ENCODE measurements at places on chromosomes 13 and 19.

DNA sequence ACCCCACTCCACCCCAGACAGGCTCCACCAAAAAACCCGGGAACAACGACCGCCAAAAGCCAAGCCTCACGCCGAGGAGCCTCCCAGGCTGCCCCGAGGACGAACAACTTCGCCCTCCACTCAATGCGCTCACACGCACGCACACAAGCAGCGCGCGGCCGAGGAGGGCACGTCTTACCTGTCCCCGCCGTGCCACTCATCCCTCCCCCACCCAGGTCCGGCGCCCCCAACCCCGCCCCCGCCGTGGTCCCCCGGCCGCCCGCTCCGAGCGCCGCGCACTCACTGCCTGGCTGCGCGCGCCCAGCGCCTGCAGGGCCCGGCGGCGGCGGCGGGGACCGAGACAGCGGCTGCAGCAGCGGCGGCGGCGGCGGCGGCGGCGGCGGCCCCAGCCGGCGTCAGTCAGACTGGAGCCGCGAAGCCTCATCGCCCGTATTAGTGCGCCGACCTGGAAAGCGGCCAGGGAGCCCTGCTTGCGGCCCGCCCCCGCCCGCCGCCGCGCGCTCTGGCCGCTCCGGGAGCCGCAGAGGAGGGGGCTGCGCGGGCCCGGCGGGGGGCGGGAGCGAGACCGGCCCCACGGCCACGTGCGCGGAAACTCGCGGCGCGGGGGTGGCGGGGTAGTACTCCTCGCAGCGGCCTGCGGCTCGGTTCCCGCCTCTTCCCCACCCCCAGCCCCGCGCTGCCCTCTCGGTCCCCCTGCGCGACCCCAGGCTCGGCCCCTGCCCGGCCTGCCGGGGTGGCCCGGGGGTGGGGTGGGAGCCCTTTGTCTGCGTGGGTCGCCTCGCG, at the start of gene SMAD9:
TSS of gene SMAD9 (minus strand) at position 406 of the 783 bp plus-strand sequence. CDS start 40,549 bp downstream, outside the sequence.
- DNase-seq = no peak

- peak; percentile 56 for DNase-seq
Measured at GRCh38 chr19:10538204-10538983, 5.3 kb upstream of the ATG4D start.

DNA sequence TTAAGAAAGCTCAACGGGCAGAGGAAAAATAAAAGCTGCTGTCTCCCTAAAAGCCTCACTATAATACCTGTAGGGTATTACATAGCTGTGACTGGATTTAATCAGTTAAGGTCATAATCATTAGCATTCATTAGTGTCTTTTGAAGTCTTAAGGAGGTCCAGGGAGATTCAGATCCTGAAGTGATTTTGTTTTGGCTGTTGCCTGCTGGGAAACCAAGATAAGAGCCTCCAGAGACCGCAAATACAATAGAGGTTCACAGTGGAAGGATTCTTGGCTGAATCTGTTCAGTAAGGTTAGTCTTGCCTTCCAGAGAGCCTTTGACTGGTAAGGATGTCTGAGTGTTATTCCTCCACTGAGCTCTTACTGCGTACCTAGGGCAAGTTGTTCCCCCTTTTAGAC, 54.0 kb upstream of the TNFRSF19 start:
- DNase-seq = no peak

DNA sequence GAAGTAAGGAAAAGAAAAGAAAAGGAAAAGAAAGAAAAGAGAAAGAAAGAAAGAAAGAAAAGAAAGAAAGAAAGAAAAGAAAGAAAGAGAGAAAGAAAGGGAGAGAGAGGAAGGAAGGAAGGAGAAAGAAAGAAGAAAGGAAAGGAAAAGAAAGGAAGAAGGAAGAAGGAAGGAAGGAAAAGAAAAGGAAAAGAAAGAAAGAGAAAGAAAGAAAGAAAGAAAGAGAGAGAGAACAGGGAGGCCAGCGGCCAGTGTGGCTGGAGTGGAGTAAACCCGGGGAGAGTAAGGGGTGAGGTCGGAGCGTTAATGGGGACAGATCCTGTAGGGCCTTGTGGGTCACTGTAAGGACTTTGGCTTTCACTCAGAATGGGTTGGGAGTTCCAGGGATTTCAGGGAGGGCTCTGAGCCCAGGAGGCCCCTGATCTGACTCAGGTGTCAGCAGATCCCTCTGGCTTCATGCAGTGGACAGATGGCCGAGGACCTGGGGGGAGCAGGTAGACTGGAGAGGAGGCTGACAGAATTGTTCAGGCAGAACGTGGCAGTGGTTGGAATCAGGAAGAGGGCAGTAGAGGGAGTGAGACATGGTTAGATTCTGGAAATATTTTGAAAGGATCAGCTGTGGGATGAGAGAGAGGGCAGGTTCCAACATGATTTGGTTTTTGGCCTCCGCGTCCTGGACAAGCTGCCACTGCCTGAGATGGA, 19.8 kb upstream of the FXYD3 start:
- no peak for DNase-seq

- DNase-seq = no peak
Measured at GRCh38 chr13:37681281-37682032, 82.9 kb upstream of the POSTN start.

- no peak for DNase-seq
Measured at GRCh38 chr19:34681478-34681877, 4.0 kb downstream of the ZNF302 start.

DNA sequence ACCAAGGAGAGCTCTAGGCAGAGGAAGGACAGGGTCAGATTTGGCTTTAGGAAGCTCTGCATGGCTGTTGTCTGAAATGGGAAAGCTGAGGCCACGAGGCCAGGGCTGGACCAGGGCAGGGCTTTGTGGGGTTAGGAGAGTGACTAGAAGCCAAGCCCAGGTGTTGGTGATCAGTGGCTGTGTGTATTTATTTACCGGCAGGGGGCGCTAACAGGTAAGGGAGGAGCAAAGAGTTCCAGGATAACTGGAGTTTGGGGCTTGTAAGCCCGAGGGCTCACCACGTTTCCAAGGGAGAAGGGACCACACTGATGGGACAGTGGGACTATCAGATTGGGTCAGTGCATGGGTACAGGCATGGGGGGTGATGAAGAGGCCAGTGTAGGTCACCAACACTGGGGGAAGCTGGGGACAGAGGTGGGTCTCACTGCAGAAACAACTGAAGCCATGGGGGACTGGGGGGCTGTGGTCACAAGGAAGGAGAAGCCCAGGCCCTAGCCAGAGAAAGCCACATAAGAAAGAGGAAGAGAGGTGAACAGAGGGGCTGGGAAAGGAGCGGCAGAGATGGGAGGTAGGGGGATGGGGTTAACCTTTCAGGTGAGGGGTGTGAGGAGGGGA, 3.9 kb downstream of the TMEM147 start:
- peak; percentile 30 for DNase-seq

DNA sequence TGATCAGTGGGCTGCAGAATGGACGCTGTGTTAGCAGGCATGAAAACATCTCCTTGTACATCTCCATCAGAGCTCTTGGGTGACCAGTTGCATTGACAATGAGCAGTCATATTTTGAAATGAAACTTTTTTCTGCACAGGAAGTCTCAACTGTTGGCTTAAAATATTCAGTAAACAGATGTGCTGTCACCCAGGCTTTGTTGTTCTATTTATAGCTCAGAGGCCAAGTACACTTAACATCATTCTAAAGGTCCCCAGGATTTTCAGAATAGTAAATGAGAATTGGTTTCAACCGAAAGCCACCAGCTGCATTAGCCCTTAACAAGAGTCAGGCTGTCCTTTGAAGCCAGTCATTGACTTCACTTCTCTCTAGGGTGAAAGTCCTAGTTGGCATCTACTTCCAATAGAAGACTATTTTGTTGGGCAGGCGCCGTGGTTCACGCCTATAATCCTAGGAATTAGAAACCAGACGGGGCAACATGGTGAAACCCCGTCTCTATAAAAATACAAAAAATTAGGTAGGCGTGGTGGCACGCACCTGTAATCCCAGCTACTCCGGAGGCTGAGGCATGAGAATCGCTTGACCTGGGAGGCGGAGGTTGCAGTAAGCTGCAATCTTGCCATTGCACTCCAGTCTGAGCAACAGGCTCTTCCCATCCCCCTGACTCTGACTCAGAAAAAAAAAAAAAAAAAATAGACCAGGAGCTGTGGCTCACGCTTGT, 7.9 kb upstream of the PDE4A start:
- DNase-seq = peak; percentile 32

- DNase-seq = no peak
Measured at GRCh38 chr13:107961849-107962608, 253.3 kb downstream of the LIG4 start.

DNA sequence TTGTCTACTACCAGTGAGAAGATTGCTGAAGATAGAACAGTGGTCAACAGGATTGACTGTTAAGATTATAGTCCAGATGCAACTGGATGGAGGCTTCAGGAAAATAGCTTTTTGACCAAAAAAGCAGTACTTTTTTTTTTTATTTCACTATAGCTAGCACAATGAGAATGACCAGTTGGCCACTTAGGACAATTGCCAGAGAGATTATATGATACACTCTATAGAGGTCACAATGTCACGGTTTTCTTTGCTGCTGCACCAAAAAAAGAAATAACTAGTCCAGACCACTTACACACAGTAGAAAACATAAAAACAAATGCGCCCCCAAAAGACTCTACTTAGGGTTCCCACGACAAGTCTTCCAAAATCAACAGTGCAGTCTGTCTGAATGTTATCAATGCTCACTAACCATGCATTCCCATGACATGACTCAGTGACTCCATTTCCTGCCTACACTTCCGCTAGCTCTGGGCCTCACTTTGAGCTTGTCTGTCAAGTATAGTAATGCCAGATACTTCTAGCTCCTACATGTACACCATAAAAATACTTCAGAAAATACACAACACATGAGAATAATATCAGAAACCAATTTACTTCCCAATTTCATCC, 209.1 kb upstream of the STARD13 start:
- DNase-seq = no peak

GRCh38 chr19:54137699-54138488, at the start of gene CNOT3:
CNOT3 (plus strand) TSS chr19:54137762; CDS start chr19:54142979, 5,217 bp downstream.
- DNase-seq = no peak

DNA sequence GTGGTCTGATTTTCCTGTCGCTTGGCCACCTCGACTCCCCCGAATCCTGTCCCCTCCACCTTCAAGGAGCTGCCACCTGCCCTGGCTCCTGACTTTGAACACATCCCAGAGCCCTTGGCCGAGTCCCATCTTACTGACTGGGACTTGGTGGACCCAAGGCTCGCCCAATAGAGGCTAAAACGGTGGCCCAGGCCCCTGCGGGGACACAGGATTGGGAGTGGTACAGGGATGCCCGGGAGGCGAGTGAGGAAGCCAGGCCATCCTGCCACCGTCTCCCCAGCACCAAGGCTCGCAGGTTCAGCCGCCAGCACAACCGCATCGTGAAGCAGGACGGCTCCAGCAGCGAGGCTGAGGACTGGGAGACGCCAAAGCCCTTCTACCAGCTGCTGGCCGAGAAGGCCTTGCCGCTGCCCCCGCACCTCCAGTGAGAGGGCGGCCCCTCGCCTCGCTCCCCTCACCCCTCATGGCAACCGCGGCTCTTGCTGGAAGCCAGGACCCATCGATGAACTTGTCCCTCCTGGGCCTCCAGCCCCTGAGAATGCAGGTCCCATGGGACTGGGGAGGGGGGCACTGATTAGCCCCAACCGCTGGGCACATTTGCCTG, 5.3 kb downstream of the SIX5 start:
- no peak for DNase-seq

GRCh38 chr13:111046590-111047141, 68.4 kb upstream of the ARHGEF7 start:
- peak; percentile 7 for DNase-seq

DNA sequence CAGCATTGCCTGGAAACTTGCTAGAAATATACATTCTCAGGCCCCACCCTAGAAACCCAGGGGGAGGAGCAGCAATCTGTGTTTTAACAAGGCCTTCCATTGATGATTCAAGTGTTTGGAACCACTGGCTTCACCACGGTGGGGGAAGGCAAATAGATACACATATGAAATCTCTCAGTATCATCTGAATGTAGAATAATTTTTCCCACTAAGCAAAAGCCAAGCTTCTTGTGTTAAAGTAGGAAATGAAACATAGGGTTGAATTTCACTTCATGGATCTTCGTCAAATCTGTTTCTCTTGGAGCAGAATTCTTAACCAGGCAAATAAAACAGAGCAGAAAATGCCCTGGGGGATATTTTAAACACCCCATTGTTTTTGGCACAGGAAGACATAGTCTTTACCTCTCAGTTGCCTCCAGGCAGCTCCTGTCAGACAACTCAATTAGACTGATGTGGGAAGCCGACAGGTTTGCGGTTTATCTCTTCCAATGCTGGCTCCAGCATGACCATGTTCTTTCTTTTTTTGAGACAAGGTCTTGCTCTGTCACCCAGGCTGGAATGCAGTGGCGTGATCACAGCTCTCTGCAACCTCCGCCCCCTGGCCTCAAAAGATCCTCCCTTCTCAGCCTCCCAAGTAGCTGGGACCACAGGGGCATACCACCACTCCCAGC, 213.0 kb downstream of the FOXO1 start:
- no peak for DNase-seq

DNA sequence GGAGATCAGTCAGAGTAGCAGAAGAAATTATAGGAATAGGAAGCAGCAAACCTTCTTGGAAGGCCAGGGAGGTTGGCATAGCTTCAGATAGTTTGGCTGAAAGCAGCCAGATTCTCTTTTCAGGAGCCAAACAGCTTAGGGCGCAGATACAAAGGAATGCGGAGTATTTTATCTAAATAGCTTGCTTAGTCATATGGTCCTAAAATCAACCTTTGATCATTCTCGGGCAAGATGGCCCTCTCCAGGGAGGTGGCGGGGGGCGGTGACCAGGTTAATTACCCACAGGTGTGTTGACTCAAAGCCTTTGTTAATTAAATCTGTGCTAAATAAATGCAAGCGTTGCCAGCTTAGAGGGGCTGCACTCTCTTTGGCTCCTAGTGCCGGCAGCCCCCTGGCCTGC, 12.5 kb upstream of the NCR1 start:
- no peak for DNase-seq

DNA sequence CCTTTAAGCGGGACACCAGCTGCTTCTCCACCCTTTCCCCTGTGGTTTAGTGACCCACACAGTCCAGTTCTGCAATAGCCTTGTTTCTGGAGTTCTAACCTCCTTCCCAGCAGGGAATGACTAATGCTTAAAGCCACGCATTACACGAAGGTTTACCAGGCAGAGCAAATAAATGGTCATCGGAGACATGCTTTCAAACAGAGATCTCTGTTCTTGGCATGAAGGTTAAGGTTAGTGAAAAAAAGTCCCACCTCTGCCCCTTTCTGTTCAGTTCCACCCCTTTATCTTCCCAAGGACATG, 25.3 kb upstream of the MEDAG start:
- DNase-seq = no peak

DNA sequence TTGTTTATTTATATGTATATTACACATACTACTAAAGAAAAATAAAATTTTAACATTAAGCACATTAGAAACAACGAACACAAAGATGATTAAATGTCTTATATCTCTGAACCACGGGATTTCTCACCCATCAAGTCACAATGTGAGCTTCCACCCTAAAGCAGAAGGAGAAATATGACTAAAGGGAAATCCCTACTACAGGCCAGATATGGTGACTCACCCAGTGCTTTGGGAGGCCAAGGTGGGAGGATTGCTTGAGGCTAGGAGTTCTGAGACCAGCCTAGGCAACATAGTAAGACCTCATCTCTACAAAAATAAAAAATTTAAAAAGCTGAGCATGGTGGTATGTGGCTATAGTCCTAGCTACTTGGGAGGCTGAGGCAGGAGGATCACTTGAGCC, 24.6 kb downstream of the DCT start:
- peak; percentile 19 for DNase-seq

GRCh38 chr19:36573895-36574720, 1.0 kb upstream of the ZNF529 start:
- DNase-seq = no peak
